Stimulated activated CD8-positive, alpha-beta memory T cell treated with anti-CD3 and anti-CD28 coated beads, Interleukin-4, amount 100 ng/mL, for 1 hour (primary cell): ENCODE measurements at places on chromosomes 2 and 18.

DNA sequence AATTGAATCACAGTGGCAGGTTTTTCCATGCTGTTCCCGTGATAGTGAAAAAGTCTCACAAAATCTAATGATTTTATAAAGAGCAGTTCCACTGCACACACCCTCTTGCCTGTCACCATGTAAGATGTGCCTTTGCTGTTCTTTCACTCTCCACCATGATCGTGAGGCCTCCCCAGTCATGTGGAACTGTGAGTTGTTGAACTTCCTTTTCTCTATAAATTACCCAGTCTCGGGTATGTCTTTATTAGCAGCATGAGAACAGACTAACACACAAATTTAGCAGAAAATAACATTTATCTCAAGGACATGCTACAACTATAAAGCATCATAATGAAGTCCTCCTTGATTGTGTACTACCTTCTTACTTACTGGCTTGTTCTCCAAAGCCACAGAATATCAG lies 1526.0 kb downstream of the LRP1B start:
- no peak for DNase-seq

- DNase-seq, result no peak
These were observed 14.0 kb downstream of the ALPG start for GRCh38 chr2:232420463-232421188.

DNA sequence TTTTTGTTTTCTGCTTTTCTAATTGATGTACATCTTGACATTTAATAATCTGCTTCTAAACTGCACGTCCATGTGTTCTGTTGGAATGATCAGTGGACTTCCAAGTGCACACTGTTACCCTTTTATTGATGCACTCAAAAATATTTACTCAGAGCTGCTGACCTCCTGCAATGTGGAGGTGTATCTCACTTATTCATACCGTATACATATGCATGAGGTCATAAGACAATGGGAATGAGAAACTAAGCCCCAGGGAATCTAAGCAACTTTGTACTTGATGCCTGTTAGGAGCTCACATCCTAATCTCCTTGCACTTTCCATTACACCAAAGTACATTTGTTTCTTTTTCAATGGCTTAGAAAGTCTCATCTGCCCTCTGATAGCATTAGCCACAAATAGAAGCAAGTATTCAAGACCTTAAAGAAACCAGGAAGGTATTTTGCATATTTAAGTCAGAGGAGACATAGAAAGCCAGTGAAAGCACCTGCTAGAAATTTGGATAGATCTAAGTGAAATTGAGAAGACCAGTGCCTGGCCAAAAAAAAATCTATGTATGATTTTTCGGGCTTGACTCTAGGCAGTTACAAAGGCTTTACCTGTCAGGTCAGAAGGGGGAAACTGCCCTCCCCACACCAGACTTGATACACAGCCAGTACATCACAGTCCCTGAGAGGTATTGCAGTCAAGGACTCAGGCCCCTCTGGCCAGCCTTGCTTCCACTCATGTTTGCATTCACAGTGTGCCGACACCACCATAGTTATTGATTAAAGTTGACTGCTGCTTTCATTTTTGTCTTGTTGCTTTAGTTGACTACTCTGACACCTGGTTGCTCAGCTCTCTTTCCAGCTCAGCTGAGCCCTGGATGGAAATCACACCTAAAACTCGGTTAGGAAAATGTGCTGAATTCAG lies 391.7 kb upstream of the CYRIA start:
- DNase-seq, result no peak

- DNase-seq, result no peak
These were observed 192.4 kb downstream of the ZBTB7C start for GRCh38 chr18:48216639-48217257.

GRCh38 chr2:3539836-3540235 lies 18.3 kb downstream of the RNASEH1 start:
- no peak for DNase-seq

DNA sequence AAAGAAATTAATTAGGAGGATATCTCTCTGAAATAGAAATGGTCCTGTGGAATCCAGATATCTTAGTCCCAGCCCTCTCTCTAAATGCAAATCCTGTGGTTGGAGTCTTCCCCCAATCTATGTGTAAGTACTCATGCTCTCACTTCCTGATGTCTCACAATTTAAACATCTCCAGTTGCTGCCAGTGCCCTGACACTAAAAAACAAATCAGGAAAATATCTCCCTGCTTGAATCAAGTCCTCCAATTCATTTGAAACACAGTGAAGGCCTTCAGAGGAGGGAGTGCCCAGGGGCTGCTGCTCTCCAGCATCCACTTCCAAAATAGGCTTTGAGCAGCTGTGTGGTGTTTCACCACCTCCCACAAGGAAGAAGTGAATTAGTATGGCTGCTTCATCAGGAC lies 413.8 kb downstream of the RAD51AP2 start:
- no peak for DNase-seq

DNA sequence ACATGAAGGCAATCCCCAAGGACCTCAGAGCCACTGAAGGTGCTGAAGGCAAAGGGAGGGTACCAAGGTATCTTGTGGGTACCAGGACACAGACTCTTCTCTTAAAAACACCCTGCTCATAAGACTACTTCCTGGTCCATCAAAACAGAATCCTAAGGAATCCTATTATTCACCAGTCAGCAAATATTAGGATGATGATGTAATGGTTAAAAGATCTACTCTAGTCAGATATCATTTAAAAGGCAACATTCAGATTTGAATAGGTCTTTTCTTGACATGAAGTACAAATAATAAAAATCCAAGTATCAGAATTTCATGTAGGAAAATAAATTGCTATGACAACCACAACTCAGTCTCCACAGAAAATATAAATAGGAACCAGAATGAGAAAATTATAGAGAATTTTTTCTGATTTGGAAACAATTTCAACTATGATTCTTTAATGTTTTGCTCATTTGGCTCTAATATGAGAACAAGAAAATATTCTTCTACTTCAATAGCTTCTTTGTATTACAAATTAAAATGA lies 77.8 kb upstream of the ZNF397 start:
- DNase-seq, result no peak

DNA sequence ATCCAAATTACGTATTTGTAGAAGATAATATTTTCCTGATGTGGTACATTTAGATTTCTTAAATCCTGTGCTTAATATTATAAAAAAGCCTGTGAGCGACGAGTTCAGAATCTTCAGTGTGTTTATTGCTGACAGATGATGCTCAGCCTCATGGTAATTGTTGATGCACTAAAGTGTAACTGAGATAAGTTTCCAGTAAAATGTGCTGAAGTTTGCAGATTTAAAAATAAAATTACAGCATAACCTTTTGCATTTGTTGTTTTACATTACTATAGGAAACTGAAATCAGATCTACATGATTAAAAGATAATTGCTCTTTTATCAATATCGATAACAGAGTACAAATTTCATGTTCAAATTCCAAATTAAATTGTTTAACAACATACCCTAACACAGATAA lies 307.6 kb downstream of the FIGN start:
- no peak for DNase-seq
